Renal pelvis (tissue), 12 donors: ENCODE measurements at places on chromosomes 7 and 10. TPM values are rescaled to one million over a fixed set of nuclear protein-coding genes. Genes with fewer than 3 reads are reported as not detected.

GRCh38 chr10:111758593-111758992, 425.0 kb downstream of the GPAM start:
- no peak for DNase-seq

DNA sequence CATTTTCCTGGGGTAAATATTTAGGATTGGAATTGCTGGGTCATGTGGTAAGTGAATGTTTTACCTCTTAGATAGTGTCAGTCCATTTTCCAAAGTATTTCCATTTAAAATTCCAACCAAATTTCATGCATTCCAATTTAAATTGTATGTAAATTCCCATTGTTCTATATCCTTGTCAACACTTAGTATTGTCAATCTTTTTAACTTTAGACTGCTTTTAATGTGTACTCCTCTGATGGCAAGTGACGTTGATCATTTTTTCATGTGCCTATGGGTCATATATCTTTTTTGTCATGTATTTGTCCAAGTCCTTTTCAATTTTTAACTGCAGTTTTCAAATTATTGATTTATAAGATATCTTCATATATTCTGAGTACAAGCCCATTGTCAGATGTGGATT, 80.8 kb upstream of the FAM20C start:
- no peak for DNase-seq

FZD8 gene
- 11.6 TPM for polyA plus RNA-seq

GRCh38 chr7:40784176-40784575, 649.4 kb downstream of the SUGCT start:
- no peak for DNase-seq

GRCh38 chr10:35606430-35606829, 1.3 kb downstream of the GJD4 start:
- no peak for DNase-seq

GRCh38 chr7:153902862-153903261, 149.3 kb upstream of the DPP6 start:
- DNase-seq = no peak

OR2A1 gene
- polyA plus RNA-seq = 1.2 TPM

ZCWPW1 gene
- 8.4 TPM for polyA plus RNA-seq

- no peak for DNase-seq
Measured at GRCh38 chr7:155418941-155419755, 38.8 kb upstream of the EN2 start.

- DNase-seq = no peak
Measured at GRCh38 chr10:30813872-30814481, 184.4 kb upstream of the LYZL2 start.

- no peak for DNase-seq
Measured at GRCh38 chr10:107118866-107119265, 45.6 kb downstream of the SORCS1 start.

CPA2 gene
- polyA plus RNA-seq = 0.58 TPM

GRCh38 chr10:443459-443858, 246.0 kb downstream of the DIP2C start:
- no peak for DNase-seq

GSTO2 gene
- polyA plus RNA-seq = 37.7 TPM

DNA sequence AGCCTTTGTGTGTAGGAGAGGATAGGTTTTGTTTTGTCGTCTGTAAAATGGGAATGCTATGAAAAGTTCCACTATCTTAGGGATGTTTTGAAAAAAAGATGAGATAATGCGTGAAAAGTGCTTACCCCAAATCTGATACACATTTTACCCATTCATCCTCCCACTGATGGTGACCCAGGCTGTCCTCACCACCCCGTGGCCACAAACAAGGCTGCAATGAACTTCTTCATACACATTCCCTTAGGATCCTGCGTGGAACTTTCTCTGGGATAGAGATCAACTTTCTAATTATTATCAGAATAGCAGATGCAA, 399 bp upstream of the OGDHL start:
- no peak for DNase-seq

SEMA3E gene
- polyA plus RNA-seq = 2.0 TPM

DNA sequence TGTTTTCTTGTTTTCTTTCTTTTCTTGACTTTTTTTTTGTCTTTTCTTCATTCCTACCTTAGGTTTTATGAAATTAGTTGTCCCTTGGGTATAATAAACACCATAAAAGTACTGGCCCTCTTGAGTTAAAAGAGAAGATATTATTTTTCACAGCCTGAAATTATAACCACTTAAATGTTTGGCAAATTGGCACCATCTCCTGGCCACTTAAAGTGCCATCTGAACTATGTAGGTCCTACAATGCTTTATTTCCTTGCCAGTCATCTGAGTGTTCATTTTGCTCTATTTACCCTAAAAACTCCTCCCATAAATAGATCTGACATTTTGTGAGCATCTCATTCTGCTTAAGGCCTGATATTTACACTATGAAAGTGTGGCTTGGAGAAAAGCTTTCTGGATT, 98.9 kb upstream of the PRKCQ start:
- DNase-seq = no peak

GRCh38 chr10:58807629-58808022, 295.0 kb downstream of the BICC1 start:
- DNase-seq = no peak

- no peak for DNase-seq
Measured at GRCh38 chr10:44347609-44348400, 37.1 kb downstream of the CXCL12 start.

GRCh38 chr7:107162475-107162874, 6.3 kb upstream of the HBP1 start:
- DNase-seq = no peak

- peak; percentile 15 for DNase-seq
Measured at GRCh38 chr10:117360994-117361667, 14.1 kb downstream of the PDZD8 start.

DNA sequence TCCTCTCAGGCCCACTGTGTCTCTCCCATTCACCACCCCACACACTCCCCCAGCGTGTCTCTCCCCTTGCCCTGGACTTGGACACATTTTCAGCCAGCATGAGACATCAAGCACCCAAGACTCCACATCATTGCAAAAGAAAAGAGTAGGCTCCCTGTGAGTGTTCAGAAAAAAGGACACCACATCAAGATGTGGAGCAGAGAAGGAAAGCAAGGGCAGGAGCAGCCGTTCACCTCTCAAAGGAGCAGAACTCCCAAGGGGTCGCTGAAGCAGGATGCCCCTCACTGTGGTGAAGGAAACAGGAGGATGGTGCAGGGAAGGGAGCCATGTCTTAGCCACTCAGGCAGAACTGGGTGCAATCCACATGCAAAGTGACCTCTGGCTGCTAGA, 89.9 kb upstream of the MACROH2A2 start:
- no peak for DNase-seq

- DNase-seq = no peak
Measured at GRCh38 chr10:63887023-63887589, 365.9 kb downstream of the REEP3 start.

DNA sequence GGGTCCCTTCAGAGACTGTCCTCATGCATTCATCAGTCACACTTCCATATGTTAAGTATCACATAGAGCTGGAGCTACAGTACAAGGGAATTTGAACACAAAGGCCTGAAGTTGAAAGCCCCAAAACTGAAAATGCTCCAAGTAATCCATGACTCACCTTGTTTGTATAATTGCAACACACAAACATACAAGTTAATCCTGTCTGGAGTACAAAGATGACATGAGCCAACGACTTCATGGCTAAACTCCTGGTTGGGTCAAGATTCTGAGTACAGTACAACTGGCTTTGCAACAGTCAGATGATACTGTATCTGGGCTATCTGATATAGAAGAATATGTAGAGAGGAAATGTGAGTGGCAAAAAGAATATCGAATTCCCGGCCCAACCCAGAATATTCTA, 73.1 kb upstream of the AASS start:
- DNase-seq = no peak

DNA sequence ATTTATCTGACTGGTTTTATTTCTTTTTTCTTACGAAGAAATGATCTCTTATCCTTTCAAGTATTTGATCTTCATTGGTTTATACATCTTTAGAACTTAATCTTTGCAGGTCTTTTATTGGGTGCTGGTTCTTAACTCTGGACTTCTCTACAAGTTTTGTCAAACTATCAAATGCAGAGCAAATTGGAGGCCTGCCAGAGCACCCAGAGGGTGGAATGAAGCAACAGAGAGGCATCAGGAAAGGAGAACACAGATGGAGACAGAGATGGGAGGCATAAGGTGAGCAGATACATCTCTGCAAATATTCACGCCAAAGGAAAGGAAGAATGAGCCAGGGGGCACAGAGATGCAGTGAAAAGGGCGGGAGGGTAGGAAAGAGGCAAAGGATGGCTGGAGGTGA, 130.3 kb downstream of the PKD1L1 start:
- DNase-seq = no peak

KEL gene
- polyA plus RNA-seq = 3.7 TPM

GTF2I gene
- 427 TPM for polyA plus RNA-seq

GRCh38 chr10:84076540-84077195, 62.6 kb upstream of the GHITM start:
- DNase-seq = no peak

ATOH7 gene
- polyA plus RNA-seq = 1.4 TPM

GRCh38 chr7:135194494-135195095, 16.7 kb downstream of the WDR91 start:
- no peak for DNase-seq

CLDN15 gene
- polyA plus RNA-seq = 16.0 TPM

FGFBP3 gene
- polyA plus RNA-seq = 3.6 TPM

SFTPA1 gene
- not detected for polyA plus RNA-seq

- no peak for DNase-seq
Measured at GRCh38 chr7:79217468-79217867, 236.0 kb downstream of the MAGI2 start.

DNA sequence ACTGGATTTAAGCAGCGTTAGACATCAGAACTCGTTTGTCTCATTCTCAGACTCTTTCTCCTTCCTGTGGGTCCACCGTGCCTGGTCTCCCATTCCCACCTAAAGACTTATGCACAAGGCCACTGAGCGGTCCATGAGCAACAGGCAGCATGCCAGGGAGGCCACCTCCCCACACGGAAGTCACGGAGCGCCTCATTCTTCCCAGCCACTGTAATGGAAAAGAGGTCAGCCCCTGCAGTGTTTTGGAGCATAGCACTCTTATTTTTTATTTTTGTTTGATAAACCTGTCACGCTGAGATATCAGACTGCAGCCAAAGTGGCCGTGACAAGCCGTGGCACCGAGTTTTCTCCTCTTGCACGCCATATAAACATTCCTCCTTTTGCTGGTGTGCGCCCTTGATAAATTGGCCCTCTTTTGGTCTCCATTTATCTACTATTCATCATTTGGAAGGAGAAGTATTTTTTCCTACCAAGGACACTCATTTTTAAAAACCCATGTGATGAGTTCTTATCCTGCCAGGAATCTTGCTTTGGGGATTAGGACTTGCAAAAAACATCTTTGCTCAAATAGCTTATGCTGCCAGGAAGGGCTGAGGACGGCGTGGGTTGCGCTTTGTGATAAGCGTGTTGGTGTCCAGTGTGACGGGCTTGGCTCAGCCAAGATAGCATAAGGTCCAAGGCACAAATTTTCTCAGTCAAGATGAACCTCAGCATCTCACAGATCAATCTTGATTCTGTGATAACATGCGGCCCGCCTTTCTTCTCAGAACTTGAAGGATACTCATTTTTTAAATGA, 206.0 kb downstream of the CCDC3 start:
- no peak for DNase-seq

SAP25 gene
- polyA plus RNA-seq = 4.4 TPM

DNA sequence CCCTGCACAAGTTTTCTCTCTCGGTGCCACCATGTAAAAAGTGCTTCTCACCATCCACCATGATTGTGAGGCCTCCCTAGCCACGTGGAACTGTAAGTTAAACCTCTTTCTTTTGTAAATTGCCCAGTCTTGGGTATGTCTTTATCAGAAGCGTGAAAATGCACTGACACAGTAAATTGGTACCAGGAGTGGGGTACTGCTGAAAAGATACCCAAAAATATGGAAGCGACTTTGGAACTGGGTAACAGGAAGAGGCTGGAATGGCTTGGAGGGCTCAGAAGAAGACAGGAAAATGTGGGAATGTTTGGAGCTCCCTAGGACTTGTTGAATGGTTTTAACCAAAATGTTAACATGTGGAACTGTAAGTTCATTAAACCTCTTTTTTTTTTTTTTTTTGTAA, 15.6 kb upstream of the SLC13A1 start:
- DNase-seq = no peak

DNA sequence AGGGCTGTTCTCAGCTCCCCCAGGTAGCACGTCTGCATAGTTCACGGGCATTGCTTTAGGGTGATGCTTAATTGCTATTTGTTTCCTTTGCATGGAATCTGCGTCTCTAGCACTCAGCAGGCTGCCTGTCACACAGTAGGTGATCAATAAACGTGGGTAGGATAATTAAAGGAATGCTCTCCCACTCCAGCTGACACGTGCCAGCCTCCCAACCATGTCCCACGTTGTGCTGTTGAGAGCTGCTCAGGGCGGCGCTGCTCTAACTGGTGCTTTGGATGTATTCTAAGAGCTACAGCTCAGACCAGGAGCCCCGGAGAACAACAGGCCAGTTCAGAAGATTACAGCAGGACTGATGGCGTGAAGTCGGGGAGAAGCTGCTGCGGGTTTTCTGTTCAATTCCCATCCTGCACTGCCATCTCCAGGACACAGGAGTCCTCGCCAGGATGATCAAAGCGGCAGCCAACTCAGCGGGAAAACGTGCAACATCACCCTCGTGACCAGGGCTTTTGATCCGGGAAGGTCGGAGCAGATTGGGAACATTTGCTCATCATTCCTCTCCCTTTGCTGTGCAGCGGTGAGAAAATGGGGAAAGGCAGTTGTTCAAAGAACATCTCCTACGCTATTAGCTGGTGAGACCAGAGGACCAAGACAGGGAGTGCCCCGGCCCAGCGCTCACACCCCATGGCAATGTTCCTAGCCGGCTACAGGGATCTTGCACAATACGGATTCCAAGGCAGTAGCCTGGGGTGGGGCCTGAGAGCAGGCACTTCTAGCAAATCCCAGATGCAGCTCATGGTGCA, 50.5 kb upstream of the FOXK1 start:
- peak; percentile 81 for DNase-seq

- DNase-seq = no peak
Measured at GRCh38 chr10:12027539-12027938, 15.1 kb downstream of the UPF2 start.

CYP2C19 gene
- 0.30 TPM for polyA plus RNA-seq

DNA sequence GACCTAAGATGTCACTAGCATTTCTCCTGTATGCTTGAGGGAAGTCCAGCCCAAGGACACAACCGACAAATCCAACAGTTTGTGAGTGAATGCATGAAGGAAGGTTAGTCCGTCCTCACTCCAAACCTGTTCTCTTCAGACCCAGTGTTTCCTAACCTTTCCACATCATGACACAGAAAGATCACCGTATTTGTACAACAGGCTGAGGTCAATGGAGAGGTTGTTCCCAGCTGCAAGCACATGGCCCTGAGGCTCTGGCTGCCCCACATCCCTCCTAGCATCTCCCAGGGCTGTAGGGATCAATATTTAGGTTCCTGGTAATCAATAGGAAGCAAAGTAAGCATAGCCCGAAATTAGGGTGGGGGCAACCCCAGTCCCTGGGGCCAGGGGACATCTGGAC, 227.9 kb downstream of the PLXNA4 start:
- DNase-seq = no peak

- DNase-seq = no peak
Measured at GRCh38 chr10:76991621-76992020, 646.0 kb downstream of the KCNMA1 start.

GRCh38 chr10:113226831-113227445, 276.9 kb downstream of the TCF7L2 start:
- no peak for DNase-seq
